Globus pallidus (tissue), 1 donor: ENCODE measurements at places on chromosomes 6 and 20.

GRCh38 chr6:129345890-129346289, 364.1 kb downstream of the ARHGAP18 start:
- DNase-seq, result no peak

GRCh38 chr6:36443471-36444428, 950 bp downstream of the KCTD20 start:
- peak; percentile 31 for DNase-seq

- no peak for DNase-seq
These were observed 35.2 kb downstream of the JPH2 start for GRCh38 chr20:44151621-44152416.

GRCh38 chr6:166351715-166352285, 9.5 kb upstream of the SFT2D1 start:
- DNase-seq, result peak; percentile 62

GRCh38 chr20:55535366-55535765, 470.0 kb downstream of the CBLN4 start:
- no peak for DNase-seq

DNA sequence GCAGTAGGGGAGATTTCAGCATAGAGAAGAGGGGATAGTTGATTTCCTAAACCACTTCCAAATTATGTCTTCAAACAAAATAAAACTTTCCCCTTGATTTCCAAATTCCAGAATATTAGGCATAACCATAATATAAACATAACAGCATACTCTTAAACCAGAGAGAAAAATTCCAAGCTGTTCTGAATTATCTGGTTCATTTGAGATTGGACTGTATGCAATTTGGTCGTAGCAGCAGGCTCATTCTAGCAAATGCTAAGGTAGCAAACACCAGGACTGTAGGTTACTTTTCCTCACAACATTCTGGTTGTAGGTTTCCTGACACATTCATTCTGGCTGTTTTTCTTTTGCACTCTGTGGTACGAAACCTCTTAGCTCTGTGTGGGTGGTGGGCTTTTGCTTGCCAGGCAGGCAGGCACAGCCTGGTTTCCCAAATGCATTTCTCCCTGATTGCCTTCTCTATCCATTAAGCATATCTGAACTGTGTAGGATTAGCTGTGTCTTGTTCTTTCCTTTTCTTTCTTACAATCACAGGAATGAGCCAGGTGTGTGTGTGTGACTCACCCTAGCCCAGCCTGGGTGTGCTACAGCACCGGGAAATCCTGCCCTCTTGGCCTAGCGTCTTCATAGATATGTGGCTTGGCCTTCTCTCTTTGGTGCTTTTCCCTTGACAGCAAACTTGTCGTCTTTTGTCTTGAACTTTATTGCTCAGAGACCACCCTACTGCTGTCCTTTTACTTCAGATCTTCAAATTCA, 77.1 kb downstream of the JARID2 start:
- no peak for DNase-seq

GRCh38 chr20:2242678-2243077, 53.1 kb upstream of the TGM3 start:
- no peak for DNase-seq

- no peak for DNase-seq
These were observed 155.2 kb upstream of the ESR1 start for GRCh38 chr6:151652325-151652724.

DNA sequence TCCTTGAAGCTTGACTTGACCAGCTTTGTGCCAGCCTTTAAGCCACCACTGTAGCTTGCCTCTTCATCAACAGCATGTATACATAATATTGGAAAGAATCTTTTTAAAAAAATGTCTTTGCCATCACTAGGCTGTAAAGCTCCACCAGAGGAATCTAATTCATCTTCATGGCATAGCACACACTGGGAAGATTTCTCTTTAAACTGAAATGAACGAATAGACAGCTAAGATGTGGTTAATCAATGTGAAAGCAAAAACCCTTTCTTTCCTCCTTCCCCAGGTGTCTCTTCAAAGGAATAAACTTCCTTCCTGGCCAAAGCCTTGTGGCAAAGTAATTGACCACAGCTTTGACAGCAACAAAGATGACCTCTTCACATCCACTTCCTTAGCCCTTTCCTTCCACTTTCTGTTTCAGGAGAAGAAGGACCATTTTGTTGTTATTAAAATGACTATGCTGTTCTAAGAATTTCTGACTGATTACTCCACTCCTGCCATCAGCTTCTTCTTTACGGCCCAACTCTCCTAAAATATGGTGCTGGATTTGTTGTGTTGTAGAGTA, 428.7 kb upstream of the SOX4 start:
- DNase-seq, result no peak

DNA sequence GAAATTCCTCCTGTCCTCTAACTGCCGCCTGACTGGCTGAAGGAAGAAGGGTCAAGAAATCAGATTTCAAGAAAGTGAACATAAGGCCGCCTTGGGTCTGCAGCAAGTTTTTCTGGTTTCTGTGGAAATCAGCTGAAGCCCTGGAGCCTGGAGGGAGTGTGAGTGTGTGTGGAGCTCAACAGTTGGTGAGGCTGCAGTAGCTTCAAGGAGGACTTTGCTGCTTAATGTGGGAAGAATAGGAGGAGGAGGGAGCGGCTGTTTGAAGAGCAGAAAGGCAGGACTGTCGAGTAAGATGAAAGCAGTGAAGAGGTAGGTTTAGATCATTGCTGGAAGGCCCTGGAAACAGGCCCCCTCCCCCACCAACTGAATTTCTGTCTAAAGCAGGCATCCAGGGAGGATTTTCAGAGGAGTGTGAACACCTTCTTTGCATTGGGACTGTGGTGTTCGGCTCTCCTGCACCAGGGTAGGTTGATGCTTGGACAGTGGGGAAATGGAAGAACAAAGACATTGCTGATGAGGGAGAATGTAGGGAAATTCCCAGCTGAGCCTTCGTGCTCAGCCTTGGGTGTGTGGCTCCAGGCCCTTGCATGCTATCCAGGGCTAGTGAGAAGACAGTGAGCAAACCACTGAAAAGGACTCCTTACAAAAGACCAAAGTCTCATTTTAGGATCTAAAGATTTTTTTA, 79.5 kb upstream of the VSTM2L start:
- DNase-seq, result no peak

DNA sequence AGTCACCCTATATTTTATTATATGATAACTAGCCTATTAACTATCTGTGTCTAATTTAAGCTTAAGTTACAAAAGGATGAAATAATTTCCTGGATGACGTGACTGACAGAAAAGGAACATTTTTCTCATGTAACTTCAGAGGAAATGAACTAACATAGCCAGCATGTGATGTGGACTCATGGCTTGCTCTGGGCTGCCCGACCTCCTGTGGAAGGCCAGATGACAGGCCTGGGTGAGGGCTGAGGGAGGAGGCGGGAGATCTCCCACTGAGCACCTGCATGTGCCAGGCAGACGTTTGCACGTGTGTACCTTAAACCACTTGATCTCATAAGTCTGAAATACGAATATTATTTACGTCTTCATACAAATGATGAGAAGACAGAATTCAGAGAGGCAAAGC, 321.1 kb downstream of the SYNE1 start:
- no peak for DNase-seq

- no peak for DNase-seq
These were observed 43.6 kb upstream of the IYD start for GRCh38 chr6:150325066-150325772.

DNA sequence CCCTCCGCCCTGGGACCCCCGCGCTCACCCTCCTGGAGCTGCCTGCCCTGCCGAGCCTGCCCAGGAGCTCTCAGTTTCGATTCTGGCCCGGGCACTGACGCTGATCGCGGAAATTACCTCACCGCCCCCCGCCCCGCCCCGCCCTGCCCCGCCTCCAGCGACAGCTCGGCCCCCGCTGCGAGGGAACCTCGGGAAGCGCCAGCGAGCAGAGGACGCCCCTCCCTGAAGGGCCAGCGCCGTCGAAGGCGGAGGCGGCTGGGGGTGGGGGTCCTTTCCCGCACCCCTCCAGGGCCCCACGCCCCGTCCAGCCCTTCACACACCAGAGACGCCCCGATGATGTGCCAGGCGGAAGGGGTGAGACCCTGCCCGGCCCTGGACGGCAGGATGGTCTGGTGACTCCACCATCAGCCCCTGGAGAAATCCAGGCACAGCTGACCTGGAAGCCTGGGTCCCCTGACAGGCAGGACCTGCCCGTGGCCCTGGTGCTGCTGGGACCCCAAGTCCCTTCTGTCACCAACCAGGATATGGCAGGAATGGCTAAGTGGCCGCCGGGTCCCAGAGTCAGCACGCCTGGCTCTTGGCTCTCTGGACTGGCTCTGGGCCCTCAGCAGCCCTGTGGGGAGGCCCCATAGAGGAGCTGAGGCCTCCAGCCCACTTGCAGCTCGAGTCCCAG, at the start of gene HELZ2:
Gene HELZ2 (minus strand): TSS at position 84 of the 673 bp plus-strand sequence. CDS start 1,854 bp downstream, outside the sequence.
- no peak for DNase-seq

- DNase-seq, result no peak
These were observed 152.1 kb downstream of the TFAP2C start for GRCh38 chr20:56781108-56781739.

- no peak for DNase-seq
These were observed 70.2 kb downstream of the SSR1 start for GRCh38 chr6:7242835-7243178.

DNA sequence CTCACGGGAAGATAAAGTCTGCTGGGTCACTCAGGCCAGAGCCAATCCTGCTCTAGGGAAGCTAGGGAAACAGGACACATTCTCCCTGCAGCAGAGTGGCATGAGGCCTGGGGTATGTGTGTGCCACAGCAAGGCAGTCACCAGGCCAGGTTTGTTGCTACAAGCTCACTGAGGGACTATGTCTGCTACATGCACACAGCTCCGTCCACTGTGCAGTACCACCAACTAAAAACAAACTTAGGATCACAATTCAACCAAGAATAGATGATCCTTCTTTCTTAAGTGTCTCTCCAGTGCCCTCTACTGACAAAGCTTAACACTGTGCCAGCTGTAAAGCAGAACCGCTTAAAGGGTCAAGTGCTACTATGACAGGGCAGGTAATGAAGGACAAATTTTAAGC, 192.5 kb downstream of the PTPRK start:
- no peak for DNase-seq

GRCh38 chr20:45818239-45818638, 5.8 kb downstream of the UBE2C start:
- DNase-seq, result no peak

DNA sequence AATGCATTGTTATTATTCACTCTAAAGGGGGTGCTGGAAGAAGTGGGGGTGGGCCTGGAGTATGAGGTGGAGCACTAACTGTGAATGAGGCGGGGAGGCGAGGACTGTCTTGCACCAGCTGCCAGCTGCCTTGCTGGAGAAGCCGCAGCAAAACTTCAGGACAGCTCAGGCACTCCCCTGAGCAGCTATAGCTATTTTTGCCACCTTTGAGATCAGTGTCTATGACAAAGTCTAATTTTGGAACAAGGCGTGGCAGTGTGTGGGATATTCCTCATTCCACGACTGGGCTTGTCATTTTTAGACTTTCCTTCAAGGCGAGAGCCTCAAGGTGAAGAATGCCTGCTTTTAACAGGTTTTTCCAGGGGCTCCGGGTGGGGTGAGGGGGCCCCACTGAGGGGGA, 143.8 kb downstream of the DOK5 start:
- DNase-seq, result no peak

DNA sequence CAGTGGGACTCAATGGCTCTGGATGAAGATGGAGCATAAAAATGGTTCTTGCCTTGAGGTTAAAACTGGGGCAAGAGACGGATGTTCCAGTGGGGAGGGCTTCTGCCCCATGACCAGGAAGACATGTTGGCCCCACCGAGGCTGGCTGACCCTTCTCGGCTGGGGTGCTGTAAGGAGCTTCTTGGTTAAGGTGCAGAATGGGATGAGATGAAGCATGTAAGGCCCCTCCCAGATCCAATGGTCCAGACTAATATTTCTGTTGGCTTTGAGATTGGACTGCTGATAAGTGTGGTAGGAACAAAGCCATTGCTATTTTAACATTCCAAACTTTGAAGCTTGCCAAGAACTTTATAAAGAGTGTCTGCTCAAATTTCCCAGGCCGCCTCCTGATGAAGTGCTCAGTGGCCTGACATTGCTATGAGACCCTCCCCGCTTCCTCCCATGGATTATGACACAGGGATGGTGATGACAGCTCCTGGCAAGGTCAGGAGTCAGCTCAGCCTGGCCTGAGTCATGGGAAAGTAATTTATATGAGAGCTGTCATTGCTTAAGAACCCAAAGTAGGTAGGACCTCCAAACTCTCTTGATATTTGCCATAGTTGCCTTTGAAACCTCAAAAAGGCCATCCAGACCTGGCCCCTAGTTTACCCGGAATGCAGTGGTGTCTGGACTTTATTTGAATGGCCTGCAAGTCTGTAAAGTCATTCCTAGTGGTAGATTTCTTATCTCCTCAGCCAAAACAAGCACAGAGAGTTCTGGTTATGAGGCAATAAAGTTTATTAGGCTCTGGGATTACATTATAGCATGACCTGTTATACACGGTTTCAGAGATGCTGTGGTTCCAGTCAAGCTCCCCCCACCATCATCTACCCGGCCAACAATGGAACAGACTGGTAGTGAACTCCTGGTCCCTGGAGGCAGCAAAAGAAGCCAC, 55.2 kb downstream of the TGM2 start:
- DNase-seq, result no peak

DNA sequence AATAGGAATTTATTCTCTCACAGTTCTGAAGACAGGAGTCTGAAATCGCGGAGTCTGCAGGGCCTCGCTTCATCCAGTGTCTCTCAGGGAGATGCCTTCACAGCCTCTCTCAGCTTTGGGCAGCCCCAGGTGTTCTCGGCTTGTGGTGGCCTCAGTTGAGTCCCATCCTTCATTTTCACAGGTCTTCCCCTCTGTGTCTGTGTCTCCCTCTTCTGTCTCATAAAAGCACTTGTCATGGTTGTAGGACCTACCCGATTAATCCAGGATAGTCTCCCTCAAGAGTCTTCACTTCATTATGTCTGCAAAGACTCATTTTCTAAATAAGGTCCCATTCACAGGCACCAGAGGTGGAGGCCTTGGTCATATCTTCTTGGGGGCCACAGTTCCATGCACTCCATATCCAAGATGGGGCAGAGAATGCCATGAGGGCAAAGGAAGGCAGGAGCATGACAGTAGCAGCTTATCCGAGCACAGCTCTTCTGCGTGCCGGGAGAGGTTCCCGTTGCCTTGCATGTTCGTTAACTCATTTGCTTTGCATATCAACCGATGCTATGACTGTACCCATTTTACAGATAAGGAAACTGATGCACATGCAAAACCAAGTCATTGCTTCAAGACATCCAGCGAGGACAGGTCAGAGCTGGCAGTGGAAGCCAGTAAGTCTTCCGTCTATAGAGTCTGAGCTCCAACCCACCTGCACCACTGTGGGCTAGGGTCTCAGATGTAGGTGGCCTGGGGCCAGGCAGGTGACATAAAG, 363.8 kb upstream of the SULF2 start:
- DNase-seq, result no peak

DNA sequence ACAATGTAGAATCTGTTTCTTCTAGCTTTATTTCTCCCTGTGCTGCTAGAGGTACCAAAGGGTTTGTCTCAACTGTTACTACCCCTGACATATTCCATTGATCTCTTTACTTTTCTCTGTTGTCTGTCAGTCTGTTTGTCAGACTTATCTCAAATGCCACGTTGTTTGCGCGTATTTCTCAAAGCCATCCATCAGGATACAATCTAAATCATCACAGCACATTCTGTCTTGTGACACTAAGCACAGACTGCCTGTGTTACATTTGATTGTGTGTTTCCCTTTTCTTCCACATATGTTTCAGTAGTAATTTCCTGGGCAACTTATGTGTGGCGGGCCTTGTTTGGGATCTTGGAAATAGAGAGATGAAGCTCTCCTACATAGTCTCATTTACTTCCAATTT, 30.2 kb upstream of the SERINC3 start:
- no peak for DNase-seq
